ENCODE measurements at places on chromosomes 12 and 14.

DNA sequence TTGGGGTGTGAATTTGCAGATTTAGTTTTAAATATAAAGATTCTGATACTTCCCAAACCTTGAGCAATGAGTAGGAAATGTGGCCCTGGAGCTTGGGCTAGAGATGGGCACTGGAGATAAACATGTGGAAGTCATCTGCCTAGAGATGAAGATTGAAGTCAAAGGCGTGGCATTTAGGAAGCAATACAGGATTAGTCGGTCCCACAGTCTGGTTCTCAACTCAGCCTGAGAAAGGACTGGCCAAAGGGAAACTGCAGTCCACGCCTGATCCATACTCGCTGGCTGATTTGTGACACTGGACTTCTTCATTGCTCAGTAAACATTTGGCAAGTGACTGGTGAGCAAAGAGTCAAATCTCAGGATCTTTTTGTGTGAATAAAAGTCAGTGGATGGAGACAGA, 268.2 kb upstream of the ATP2B1 start:
- DNase-seq: no peak

DNA sequence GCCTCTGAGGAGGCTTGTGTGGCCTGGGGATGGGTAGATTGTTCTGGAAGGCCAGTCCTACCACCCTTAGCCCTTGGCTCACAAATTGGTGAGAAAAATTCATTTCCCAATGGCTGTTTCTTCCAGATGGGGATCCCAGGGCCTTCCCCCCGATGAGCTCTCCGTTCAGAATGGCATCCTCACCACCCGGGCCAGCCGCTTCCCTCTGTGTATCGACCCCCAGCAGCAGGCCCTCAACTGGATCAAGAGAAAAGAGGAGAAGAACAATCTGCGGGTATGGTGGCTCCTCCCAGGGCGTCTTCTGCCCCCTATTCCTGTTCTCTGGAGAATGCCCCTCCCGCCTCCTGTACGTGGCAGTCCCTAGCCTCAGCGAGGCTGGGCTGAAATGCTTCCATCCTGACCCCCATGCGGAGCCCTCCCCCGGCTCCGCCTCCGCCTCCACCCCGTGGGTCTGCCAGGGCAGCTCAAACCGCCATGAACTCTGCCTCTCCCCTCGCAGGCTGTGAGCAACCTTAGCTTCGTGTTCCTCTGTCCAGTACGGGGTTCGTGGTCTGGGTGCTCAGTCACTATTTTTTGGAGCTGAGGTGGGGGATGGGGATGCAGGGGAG, 57.8 kb downstream of the CCDC92 start:
- no peak for DNase-seq

- no peak for DNase-seq
These were observed 6.8 kb downstream of the TTC8 start for GRCh38 chr14:88831284-88831683.

- DNase-seq: peak; percentile 41
These were observed 771 bp upstream of the AVPR1A start for GRCh38 chr12:63151623-63152320.

- no peak for DNase-seq
These were observed 169.5 kb upstream of the FKBP4 start for GRCh38 chr12:2625289-2625612.
